ENCODE measurements at places on chromosomes 11 and 22.

- no peak for DNase-seq
Observed at GRCh38 chr22:27331526-27332281, 469.9 kb downstream of the MN1 start.

- no peak for DNase-seq
Observed at GRCh38 chr11:9606809-9607510, 33.5 kb downstream of the WEE1 start.

DNA sequence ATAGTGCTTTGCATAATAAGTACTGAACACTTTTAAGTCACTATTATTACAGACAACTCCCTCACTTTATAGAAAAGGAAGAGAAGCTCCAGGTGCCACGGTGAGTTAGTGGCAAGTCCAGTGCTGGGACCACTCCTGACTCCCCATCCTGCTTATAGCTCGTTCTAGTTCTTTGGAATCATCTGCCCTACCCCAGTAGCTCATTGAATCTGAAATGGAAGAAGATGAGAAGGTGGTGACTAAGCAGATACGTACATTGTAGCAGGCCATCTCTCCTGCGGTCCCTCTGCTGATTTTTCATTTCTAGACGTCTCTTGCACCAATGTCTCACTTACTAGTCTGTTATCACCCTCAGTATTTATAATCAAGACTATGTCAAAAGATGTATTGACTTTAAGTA lies 21.6 kb downstream of the MMP20 start:
- DNase-seq, result no peak

GRCh38 chr22:20138417-20138738 lies 6.8 kb downstream of the ZDHHC8 start:
- DNase-seq, result no peak

DNA sequence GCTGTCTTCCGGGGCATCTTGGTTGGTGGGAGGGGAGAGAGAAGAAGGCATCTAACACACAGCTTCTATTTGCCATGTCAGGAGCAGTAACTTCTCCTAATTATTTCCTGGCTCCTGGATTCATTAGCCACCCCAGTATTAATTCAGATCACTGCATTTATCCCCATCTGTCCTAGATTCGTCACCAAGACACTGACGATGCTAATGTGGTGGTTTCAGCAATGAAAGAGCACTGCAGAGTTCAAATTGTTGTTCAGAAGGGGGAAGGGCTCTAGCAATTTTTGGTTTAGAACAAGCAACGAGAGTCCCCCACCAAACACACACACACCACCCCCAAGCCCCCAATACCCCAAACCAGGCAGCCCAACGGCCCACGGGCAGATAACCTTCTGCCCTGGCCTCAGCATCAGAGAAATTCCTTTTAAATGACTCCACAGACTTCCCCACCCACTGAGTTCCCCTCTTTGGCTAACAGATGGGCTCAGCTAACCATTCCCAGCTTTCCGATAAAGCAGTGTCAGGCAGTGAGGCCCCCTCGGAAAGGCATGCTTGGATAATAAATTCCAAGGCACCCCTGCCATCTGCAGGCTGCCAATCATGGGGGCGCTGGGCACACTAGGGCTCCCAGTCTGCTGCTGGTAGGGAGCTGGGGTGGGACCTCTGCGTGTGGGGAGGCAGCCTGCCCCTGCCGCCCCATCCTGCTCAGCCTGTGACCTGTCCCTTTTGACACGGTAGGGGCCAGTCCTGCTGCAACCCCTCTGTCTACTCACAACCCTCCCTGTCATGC lies 453.5 kb downstream of the MIAT start:
- DNase-seq, result no peak

DNA sequence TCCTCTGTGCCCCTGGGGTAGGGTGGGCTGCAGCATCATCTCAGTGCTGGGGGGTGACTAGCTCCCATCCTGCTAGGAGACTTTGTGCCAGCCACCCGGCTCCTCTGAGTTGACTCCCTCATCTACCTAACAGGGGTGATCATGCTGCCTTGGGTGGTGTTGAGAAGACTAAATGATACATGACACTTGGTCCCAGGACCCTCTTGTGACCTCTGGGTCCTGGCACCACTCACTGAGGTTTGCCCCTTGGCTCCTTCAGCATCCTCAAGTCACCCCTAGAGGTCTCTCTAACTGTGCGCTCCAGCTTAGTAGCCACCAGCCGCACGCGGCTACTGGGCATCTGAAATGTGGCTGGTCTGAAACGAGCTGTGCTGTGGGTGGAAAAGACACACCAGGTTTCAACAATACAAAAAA lies 72.1 kb downstream of the LRRC32 start:
- no peak for DNase-seq

GRCh38 chr11:2691991-2692875 lies 7.6 kb downstream of the KCNQ1OT1 start:
- DNase-seq, result no peak

DNA sequence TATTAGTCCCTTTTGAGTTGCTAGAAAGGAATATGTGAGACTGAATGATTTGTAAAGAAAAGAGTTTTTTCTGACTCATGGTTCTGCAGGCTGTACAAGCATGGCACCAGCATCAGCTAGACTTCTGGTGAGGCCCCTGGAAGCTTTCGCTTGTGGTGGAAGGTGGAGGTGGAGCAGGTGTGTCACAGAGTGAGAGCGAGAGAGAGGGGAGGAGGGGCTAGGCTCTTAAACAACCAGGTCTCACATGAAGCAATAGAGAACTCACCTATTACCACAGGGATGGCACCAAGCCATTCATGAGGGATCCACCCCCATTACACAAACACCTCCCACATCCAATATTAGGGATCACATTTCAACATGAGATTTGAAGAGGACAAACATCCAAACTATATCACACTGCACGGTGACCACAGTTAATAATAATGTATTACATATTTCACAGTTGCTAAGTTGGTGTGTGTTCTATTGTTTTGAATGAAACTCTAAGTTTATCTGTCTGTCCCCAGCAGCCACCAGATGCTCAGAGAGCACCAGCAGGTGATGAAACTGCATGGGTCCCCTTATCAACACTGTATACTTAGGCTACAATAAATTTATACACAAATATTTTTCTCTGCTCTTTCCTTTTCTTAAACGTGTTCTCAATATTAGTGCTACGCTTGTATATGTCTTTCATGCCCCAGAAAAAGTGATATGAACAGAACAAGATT lies 14.1 kb downstream of the ZFP91 start:
- peak; percentile 42 for DNase-seq

- DNase-seq, result no peak
Observed at GRCh38 chr11:125068368-125068767, 5.3 kb downstream of the SLC37A2 start.

- DNase-seq, result no peak
Observed at GRCh38 chr11:31757260-31757835, 53.8 kb downstream of the PAX6 start.

GRCh38 chr22:32407936-32408335 lies 4.1 kb downstream of the RTCB start:
- DNase-seq, result no peak

GRCh38 chr22:45127866-45128265 lies 35.9 kb upstream of the NUP50 start:
- no peak for DNase-seq

- peak; percentile 7 for DNase-seq
Observed at GRCh38 chr11:64970731-64971151, 1.2 kb downstream of the MAJIN start.

GRCh38 chr22:46546466-46547178 lies 9.2 kb upstream of the CELSR1 start:
- DNase-seq, result no peak

- no peak for DNase-seq
Observed at GRCh38 chr11:44256673-44257291, 53.2 kb downstream of the ALX4 start.

DNA sequence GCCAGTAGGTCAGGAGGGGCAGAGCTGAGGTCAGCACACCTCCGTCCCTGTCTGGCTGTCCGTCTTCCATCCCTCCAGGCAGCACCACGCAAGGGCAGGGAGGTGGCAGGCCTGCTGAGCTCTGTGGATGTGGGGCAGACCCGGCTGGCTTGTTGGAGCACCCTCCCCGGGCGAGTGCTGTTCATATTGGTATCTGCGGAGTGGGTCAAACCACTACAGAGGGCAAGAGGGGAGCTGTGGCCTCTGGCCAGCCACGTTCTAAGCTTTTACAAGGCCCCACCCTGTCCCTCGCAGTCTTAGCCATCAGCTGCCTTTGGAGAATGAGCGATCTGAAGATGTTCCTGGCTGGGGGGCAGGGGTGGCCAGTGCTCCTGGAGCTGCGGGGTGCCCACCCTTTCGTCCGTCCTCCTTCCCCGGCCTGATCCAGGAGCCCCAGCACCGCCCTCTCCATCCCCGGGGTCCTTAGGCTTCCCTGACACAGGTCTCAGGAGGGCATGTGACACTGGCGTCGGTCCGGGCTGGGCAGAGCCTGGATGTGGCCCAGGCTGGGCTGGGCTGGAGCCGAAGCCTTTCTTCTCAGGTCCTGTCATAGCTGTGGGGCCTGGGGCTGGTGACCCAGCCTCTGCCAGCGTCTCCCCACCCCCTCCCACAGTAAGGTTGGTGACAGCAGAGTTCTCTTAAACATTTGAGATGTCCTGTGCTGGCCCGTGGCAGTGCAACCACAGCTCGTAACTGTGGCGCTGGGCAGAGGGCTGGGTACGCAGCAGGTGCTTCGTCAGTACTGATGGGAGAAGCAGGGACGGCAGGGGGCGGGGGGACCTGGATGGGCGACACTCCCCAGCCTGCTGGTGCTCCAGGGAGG lies 31.7 kb upstream of the GRAMD4 start:
- no peak for DNase-seq

DNA sequence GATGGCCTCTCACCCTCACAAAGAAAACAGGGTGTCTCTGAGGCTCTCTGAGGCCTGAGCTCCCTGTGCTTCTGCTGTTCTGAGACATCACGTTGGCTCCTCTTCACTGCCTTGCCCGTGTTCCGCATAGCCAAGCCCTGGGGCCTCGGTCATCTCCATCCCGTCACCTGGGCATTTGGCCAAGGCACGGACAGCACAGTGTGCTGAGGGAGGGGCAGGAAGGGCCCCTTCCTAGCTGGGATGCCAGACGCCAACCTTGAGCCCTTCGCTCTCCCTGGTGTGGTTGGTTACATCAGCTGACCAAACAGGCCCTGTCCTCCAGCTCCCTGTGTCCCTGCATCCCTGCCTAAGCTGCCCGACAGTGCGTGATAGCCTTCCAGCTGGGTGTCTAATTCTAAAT lies 25.9 kb downstream of the MOV10L1 start:
- DNase-seq, result no peak

Measured in stimulated activated CD4-positive, alpha-beta T cell treated with anti-CD3 and anti-CD28 coated beads, Interleukin-1b, Interleukin-23, amount 100 ng/mL, for 4 hours (primary cell).